ENCODE measurements at places on chromosomes 5 and 9.

DNA sequence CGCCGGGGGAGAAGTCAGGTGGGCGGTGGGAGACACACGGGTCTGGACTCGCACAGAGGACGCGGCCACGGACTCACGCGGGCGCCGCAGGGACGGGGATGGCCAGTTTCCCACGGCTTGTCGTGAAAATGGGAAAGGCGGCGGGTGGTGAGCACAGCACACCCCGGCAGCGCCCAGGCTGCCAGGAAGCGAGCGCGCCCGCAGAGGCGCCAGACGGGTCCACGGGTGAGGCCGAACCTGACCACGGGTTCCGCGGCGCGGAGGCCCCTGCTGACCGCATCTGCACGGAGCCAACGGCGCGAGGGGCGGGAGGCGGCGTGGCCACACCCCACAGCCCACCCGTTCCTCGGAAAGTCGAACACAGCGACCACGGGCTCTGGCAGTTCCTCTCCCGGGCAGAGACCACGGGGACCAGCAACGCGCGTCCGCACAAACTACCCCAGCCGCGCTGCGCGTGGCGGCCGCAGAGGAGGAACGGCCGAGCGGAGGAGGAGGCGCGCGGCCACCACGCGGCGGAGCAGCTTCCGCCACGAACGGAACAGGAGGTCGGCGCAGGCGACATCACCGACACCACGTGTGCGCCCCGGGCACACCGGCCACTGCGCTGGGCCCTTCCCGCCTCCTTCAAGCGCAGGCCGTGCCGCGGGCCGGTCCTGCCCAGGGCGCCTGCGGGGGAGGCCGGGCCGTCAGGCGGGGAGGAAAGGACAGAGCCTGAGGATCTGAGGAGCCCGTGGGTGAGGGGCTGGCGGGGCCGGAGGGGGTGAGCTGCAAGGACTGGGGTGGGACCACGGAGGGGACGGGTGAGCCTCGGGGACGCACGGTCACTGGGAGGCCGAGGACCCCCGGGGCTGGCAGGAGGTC lies 5.6 kb downstream of the EXD3 start:
- peak overlapping the region; percentile 79 for H3K27ac ChIP-seq
- H3K4me3 ChIP-seq, result peak overlapping the region; percentile 64
- no peak for DNase-seq
- H3K4me1 ChIP-seq, result peaks cover 39% of the 10 kb centered on the region
- no peaks in the 10 kb centered on the region for H3K36me3 ChIP-seq

GRCh38 chr5:124492444-124493224 lies 253.8 kb downstream of the ZNF608 start:
- H3K4me3 ChIP-seq, result no peak overlapping the region
- DNase-seq, result no peak
- no peaks in the 10 kb centered on the region for H3K27me3 ChIP-seq
- no peak overlapping the region for H3K27ac ChIP-seq

DNA sequence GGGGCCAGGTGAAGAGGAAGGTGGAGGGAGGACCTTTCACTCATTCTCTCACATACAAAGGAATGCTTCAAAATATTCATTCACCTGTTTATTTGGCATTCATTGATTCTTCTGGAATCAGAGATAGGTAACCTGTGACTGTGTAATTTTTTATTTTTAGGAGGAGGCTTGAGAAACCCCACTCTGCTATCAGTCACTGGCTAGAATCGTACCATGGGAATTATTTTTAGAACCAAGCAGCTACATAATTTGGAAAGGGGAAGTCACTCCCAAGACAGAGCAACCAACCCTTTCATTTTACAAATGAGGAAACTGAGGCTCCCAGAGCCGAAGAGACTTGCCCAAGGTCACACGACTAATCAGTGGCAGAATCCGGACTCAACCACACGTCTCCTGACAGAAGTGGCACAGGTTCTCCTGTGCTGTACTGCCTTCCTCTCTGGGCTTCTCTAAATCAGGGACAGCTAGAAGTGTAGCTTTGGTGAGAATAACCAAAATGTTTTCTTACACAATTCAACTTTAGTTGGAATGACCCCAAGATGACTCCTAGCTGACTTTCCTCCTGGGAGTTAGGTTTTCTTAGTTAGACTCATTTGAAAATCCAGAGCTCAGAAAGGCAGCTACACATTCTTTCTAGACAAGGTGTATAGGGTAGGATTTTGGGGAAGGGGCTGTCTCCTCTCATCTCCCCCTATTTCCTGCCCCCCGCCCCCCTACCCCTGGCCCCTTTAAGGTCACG lies 264.3 kb upstream of the PANK3 start:
- H3K4me3 ChIP-seq, result peak overlapping the region; percentile 45
- peak overlapping the region; percentile 82 for H3K27ac ChIP-seq
- no peak for DNase-seq
- peaks cover 33% of the 10 kb centered on the region for H3K4me1 ChIP-seq
- no peaks in the 10 kb centered on the region for H3K36me3 ChIP-seq
- H3K27me3 ChIP-seq, result no peaks in the 10 kb centered on the region

GRCh38 chr9:134557331-134557730 lies 84.3 kb upstream of the COL5A1 start:
- H3K4me1 ChIP-seq, result peaks cover 18% of the 10 kb centered on the region
- no peak for DNase-seq
- H3K4me3 ChIP-seq, result no peak overlapping the region
- no peaks in the 10 kb centered on the region for H3K36me3 ChIP-seq

DNA sequence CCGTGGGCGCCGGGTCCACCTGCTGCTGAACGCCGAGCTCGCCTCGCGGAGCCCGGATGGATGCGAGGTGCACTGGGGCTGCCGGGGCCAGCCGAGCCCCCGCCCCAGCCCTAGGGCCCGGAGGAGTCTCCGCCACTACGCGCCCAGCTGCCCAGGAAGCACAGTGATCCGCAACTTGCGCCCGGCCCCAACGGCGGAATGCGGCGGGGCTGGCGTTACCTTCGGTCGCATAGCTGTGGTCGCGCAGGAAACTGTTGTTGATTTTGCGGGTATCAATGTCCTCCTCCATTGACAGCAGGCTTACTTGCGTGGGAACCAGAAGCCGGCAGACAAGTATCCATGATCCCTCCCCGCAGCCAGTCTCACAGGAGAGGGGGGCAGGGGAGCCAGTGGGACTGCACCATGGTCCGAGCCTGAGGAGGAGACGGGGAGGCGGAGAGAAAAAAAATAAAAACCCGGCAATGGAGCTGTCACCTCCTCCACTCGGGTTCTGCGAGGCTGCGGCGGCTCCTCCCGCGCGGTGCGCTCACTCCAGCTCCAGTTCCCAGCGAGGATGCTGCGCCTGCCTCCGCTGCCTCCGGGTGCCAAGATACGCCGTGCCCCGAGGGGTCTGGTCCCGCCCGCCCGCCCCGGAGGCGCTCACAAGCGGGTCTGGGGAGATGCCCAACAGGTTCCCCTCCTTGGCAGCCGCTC lies 628 bp downstream of the PPP2R2B start:
- DNase-seq, result no peak
- peaks cover 21% of the 10 kb centered on the region for H3K4me1 ChIP-seq
- H3K27me3 ChIP-seq, result peaks cover 84% of the 10 kb centered on the region
- H3K36me3 ChIP-seq, result no peaks in the 10 kb centered on the region

DNA sequence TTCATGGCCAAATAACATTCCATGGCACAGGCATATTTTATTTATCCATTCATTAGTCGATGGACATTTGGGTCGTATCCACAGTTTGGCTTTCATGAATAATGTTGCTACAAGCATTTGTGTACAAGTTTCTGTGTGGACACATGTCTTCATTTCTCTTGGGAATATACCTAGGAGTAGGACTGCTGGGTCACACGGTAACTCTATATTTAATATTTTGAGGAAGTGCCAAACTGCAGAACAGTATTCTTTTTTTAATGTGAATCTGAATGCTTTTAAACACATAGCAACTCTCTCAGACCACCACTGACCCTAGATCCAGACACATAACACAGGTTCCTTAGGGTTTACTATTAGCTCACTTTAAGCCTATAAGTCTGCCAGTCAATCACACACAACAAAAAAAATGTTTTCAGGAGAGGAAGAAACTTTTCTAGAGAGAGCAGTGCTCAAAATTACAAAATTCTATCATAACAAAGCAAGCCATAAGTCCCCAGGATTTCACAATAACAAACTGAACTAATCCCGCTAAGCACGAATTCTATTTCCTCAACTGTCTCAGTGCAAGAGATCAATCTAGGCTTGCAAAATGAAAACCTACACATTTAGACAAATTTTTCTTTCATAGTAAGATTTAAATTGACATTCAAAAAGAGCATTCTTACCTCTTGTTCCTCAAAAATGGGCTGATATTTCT lies 41.8 kb upstream of the GABBR2 start:
- peaks cover 25% of the 10 kb centered on the region for H3K36me3 ChIP-seq
- no peak overlapping the region for H3K27ac ChIP-seq
- no peak overlapping the region for H3K4me3 ChIP-seq
- no peak for DNase-seq
- no peaks in the 10 kb centered on the region for H3K4me1 ChIP-seq

DNA sequence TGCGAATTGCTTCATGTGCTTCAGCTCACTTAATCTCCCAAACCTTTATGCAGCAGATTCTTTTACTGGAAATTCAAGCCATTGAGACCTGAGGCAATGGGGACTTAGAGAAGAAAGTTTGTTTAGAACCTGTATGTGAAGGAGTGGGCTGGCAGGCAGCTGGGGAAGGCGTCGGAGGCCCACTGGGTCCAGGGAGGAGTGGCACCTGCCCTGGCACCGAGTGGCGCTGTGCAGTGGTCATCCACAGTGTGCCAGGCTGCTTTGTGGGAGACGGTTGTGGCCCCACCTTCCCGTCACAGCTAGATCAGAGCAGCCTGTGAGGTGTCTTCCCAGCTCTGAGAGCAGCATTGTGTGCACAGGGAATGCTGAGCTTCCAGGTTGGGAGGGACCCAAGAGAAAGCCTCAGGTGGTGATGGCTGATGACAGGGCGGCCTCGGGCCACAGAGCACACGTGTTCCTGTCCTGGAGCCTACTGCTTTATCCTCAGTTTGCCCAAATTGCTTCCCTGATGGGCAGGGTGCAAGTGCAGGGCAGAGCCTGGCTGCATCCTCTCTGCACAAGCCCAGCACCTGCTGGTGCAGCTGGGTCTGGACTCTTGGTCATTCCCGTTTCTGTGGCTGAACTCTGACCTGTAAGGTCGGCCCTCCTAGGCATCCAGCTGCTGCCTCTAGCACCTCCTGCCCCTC lies 175.2 kb downstream of the CACNA1B start:
- no peak overlapping the region for H3K27ac ChIP-seq
- H3K36me3 ChIP-seq, result no peaks in the 10 kb centered on the region
- H3K4me3 ChIP-seq, result no peak overlapping the region
- no peak for DNase-seq
- H3K4me1 ChIP-seq, result no peaks in the 10 kb centered on the region
- peaks cover 55% of the 10 kb centered on the region for H3K27me3 ChIP-seq

DNA sequence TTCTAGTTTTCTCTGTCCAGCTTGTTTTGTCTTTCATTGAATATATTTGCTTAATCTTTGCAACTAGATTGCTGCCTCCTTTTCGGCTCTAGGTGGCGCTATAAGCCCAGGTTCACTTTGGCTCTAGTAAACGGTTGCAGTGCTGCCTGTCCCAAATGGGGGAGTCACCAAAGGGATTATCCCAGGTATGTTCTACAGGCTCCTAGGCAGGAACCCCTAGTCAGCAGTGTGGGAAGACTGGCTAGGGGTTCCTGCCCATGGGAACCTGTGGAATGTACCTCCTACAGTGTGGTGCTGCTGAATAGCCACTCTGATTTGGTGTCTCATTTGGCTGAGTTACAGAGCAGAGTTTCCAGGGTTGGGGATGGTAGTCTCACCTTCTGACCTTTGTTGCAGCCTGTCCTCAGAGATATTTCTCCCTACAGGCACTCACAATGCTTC lies 85.2 kb downstream of the ARSB start:
- H3K27ac ChIP-seq, result no peak overlapping the region
- H3K36me3 ChIP-seq, result no peaks in the 10 kb centered on the region
- H3K4me3 ChIP-seq, result no peak overlapping the region

DNA sequence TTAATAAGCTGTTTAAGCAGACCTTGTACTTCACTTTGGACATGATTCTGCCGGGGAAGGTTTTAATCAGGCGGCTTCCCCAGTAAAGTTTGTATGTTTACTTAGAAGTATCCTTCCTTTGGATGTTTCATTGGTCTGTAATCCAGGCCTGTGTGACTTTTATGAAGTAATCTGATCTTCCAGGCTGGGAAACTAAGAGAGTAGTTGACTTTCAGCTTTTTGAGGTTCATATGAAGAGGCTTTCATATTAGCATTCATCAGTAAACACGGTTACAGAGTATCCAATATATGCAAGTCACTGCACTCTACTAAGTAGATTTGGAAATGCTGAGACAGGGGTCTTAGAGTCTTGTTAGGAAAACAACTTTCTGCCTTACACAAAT lies 1.1 kb downstream of the DNAJC21 start:
- peaks cover 33% of the 10 kb centered on the region for H3K4me1 ChIP-seq
- DNase-seq, result no peak
- H3K27ac ChIP-seq, result peak overlapping the region; percentile 97
- no peaks in the 10 kb centered on the region for H3K27me3 ChIP-seq

DNA sequence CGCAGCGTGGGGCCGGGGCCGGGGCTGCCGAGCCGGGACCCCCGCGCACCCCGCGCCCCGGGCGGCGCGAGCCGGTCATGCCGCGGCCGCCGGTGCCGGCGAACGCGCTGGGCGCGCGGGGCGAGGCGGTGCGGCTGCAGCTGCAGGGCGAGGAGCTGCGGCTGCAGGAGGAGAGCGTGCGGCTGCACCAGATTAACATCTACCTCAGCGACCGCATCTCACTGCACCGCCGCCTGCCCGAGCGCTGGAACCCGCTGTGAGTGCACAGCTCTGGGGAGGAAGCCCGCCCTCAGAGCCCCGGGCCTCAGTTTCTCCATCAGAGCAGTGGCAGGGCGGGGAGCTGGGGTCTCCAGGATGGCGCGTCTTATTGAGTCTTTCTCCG lies 335 bp downstream of the GALNT12 start:
- no peak overlapping the region for H3K27ac ChIP-seq
- peaks cover 67% of the 10 kb centered on the region for H3K27me3 ChIP-seq
- no peak for DNase-seq

DNA sequence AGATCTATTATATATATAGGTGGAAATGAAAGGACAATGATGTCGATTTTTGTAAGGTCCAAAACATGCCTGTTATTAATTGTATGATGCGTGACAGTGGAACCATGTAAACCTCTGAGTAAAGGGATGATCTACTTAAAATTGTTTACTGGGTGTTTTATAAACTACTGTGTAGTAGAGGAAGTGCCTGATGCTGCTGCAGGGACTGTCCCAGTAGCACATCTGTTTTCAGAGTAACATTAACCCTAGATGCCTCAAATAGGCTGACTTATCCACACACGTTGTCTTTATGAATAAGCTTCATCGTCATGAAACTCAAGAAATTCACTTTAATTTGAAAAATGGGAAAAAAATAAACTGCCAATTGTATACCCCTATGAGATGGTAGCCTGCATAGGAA lies 1.7 kb downstream of the CAMK4 start:
- no peak overlapping the region for H3K4me3 ChIP-seq
- H3K36me3 ChIP-seq, result no peaks in the 10 kb centered on the region
- peaks cover 53% of the 10 kb centered on the region for H3K27me3 ChIP-seq
- DNase-seq, result no peak

- H3K27me3 ChIP-seq, result no peaks in the 10 kb centered on the region
- no peak overlapping the region for H3K27ac ChIP-seq
- no peak for DNase-seq
- peaks cover 12% of the 10 kb centered on the region for H3K36me3 ChIP-seq
- peaks cover 53% of the 10 kb centered on the region for H3K4me1 ChIP-seq
These were observed 25.0 kb downstream of the SH3TC2 start for GRCh38 chr5:149037817-149038216.

- no peaks in the 10 kb centered on the region for H3K27me3 ChIP-seq
- H3K27ac ChIP-seq, result peak overlapping the region; percentile 62
These were observed 284.9 kb upstream of the WWC1 start for GRCh38 chr5:168006456-168007130.
